ENCODE measurements at places on chromosomes 4 and X.

GRCh38 chr4:4752025-4752424, 107.4 kb upstream of the MSX1 start:
- H3K36me3 ChIP-seq = no peaks in the 10 kb centered on the region
- H3K27me3 ChIP-seq = no peaks in the 10 kb centered on the region
- no peaks in the 10 kb centered on the region for H3K4me1 ChIP-seq
- no peak for DNase-seq

- no peak overlapping the region for H3K27ac ChIP-seq
- no peaks in the 10 kb centered on the region for H3K27me3 ChIP-seq
- H3K36me3 ChIP-seq = no peaks in the 10 kb centered on the region
- H3K4me3 ChIP-seq = no peak overlapping the region
- no peaks in the 10 kb centered on the region for H3K4me1 ChIP-seq
Observed at GRCh38 chr4:108355902-108356535, 187.3 kb upstream of the LEF1 start.

- DNase-seq = no peak
- H3K4me3 ChIP-seq = no peak overlapping the region
- no peaks in the 10 kb centered on the region for H3K4me1 ChIP-seq
- no peaks in the 10 kb centered on the region for H3K36me3 ChIP-seq
Observed at GRCh38 chr4:548976-549375, 27.1 kb downstream of the TMEM271 start.

DNA sequence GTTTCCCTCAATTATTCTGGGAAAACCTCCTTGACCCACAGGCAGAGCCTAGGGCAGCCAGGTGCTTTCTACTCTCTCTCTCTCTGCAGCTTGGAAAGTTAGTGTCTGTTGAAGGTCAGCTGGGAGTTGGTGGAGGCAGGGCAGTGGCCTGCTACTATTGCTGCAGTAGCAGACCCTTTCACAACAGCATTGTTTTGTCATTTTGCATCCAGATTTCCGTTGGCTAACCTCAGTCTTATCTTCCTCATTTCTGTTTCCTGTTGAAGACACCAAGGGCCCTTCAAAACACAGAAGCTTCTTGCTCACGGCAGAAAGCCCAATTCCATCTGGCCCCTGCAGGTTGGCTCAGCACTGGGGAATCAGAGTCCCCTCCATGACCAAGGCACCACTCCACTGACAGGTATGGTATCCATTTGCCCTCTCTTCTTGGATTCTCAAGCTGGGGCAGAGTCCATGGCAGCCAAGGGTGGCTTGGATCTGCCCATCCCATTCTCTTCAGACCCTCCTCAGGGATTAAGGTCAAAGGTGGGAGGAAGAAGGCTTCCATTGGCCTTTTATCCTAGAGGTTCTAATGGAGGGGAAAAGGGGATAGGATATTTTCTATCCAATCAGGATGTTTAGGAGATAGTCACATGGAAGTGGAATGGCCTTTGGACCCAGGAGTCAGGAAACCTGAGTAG, 24.6 kb downstream of the VSIG4 start:
- H3K4me3 ChIP-seq = no peak overlapping the region
- peak overlapping the region; percentile 50 for H3K27ac ChIP-seq
- peak; percentile 32 for DNase-seq
- no peaks in the 10 kb centered on the region for H3K27me3 ChIP-seq
- H3K4me1 ChIP-seq = no peaks in the 10 kb centered on the region

- H3K27me3 ChIP-seq = no peaks in the 10 kb centered on the region
- no peaks in the 10 kb centered on the region for H3K36me3 ChIP-seq
- DNase-seq = no peak
- H3K4me1 ChIP-seq = no peaks in the 10 kb centered on the region
- H3K27ac ChIP-seq = no peak overlapping the region
- H3K4me3 ChIP-seq = no peak overlapping the region
Observed at GRCh38 chrX:43176686-43177085, 398.7 kb upstream of the PPP1R2C start.

DNA sequence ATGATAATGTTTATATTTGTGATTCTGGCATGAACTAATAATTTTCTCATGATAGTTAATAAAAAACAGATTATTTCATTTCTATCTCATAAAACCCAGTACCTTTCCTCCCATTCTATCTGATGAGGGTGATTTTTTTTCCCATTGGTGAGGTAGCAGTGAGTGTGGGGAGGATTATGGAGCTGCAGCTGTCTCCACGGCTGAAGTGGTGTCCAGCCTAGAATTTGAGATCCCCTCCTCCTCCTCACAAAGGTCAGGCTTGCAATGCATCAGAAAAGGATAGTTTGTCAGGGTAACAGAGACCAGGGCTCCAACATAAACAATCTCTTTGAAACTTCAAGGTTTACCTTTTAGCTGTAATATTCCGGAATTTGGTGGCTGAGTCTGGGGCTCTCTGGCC, 60.9 kb downstream of the C4orf51 start:
- peaks cover 13% of the 10 kb centered on the region for H3K4me1 ChIP-seq
- no peaks in the 10 kb centered on the region for H3K36me3 ChIP-seq
- H3K4me3 ChIP-seq = no peak overlapping the region
- no peak for DNase-seq

- H3K27ac ChIP-seq = no peak overlapping the region
- H3K4me3 ChIP-seq = no peak overlapping the region
- H3K4me1 ChIP-seq = no peaks in the 10 kb centered on the region
- H3K27me3 ChIP-seq = peaks cover 5% of the 10 kb centered on the region
Observed at GRCh38 chr4:1409491-1410425, 3.5 kb upstream of the NKX1-1 start.

DNA sequence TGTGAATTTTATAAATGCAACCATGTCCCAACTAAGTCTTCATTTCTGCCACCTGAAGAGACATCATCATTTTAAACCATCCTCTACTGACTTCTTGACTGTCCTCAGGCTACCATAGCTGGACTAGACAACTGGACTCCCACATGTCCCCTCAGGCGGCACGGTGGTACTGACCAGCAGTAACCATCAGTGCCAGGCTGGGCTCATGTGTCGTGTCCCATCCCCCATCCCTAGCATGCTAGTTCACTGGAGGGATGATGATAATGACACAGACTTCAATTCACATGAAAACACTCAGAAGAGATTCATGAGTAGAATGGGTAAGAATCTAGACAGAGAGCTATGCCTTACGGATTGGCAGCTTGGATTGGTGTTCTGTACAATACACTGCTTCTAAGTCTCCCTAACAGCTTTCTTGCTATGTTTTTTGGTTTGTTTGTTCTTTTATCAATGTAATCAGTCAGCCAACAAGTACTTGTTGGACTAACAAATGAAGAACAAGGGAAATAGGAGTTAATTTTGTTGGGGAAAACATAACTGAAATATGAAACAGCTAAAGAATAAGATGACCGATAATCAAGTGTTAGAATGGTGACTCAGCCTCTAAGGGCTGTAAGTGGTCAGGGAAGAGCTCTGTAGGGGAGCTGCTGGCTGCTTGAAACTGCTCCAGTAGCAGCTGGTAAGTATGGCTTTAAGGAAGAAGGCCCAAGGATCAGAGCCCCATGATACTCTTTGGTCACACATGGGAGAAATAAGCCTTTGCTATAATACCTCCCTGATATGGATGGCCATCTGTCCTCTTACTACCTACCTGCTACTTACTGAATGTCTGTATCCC, 10.3 kb downstream of the ZDHHC9 start:
- no peak for DNase-seq
- H3K27ac ChIP-seq = no peak overlapping the region
- H3K4me3 ChIP-seq = no peak overlapping the region
- no peaks in the 10 kb centered on the region for H3K27me3 ChIP-seq

DNA sequence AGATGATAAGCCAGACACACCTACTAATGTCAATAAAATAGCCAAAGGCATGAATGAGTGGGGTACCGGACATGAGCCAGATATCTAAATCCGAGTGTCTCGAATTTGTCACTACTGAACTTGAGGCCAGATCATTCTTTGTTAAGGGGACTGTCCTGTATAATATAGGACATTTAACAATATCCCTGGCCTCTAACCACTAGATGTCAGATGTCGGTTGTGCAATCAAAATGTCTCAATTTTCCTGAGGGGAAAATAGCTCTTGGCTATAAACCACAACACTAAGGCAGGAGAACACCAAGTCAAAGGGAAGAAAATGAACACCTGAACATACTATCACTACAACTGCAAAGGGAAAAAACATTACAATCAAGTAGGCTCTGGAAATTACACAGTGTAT, 154.5 kb downstream of the GPM6A start:
- no peaks in the 10 kb centered on the region for H3K4me1 ChIP-seq
- no peaks in the 10 kb centered on the region for H3K27me3 ChIP-seq
- no peak overlapping the region for H3K27ac ChIP-seq
- DNase-seq = no peak

DNA sequence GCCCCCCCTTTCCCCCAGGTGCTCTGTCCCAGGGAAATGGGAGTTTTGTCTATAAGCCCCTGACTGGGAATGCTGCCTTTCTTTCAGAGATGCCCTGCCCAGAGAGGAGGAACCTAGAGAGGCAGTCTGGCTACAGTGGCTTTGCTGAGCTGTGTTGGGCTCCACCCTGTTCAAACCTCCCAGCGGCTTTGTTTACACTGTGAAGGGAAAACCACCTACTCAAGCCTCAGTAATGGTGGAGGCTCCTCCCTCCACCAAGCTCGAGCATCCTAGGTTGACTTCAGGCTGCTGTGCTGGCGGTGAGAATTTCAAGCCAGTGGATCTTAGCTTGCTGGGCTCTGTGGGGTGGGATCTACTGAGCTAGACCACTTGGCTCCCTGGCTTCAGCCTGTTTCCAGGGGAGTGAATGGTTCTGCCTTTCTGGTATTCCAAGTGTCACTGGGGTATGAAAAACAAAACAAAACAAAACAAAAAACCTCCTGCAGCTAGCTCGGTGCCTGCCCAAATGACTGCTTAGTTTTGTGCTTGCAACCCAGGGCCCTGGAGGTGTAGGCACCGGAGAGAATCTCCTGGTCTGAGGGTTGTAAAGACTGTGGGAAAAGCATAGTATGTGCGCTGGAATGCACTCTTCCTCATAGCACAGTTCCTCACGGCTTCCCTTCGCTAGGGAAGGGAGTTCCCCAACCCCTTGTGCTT, 41.7 kb downstream of the ITM2A start:
- H3K4me1 ChIP-seq = no peaks in the 10 kb centered on the region
- H3K27me3 ChIP-seq = no peaks in the 10 kb centered on the region
- H3K27ac ChIP-seq = no peak overlapping the region
- no peak for DNase-seq
- H3K36me3 ChIP-seq = no peaks in the 10 kb centered on the region

GRCh38 chr4:147828331-147828905, 96.5 kb downstream of the ARHGAP10 start:
- no peak for DNase-seq
- no peak overlapping the region for H3K4me3 ChIP-seq
- H3K27me3 ChIP-seq = no peaks in the 10 kb centered on the region
- no peak overlapping the region for H3K27ac ChIP-seq
- no peaks in the 10 kb centered on the region for H3K4me1 ChIP-seq

DNA sequence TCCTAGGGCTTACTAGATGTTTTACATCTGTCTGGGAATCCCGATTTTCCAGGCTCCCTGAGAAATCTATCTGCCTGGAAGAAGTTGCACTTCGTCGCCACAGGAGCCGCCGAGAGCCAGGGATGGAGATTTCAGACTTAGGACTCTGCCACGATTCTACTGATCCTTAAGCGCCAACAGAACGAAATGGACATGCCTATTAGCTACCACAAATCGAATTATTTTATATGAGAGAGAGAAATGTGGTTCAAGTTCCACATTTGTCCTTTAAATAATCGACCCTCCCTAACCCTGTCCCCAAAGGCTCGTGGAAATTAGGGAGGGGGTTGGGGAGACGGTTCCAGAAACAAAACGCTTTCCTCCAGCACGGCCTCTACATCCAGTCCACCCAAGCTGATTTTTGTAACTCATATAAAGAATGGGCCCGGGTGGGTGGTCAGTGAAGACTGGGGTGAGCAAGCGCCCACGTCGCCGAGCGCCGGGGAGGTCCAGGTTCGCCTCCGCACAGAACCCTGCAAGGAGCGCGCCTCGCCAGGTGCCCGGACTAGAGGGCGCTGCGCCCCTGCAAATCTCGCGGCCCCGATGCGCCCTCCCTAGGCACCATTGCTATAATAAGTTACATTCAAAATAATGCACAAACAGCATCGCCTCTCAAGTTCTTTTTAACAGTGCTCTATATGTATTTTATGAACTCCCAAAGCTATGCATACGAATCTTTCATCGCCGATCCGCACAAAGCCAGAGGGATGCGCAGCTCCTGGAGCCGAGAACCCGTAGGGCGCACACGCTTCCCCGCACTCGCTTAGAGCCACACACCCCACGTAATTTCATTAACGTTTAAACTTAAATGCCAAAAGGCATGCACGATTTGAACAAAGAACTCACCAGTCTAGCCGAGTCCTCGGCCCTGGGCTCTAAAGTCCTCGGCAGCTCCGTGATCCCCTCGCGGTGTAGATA, 2.1 kb upstream of the FAT1 start:
- H3K4me3 ChIP-seq = peak overlapping the region; percentile 72
- peak; percentile 84 for DNase-seq
- H3K27me3 ChIP-seq = no peaks in the 10 kb centered on the region
- peak overlapping the region; percentile 87 for H3K27ac ChIP-seq
- H3K4me1 ChIP-seq = no peaks in the 10 kb centered on the region
- H3K36me3 ChIP-seq = no peaks in the 10 kb centered on the region

Measured in right lobe of liver (tissue), 6 donors.